Smooth muscle cell of bladder (primary cell): ENCODE measurements at places on chromosomes 6 and 20. TPM values are rescaled to one million over a fixed set of nuclear protein-coding genes. Genes with fewer than 3 reads are reported as not detected.

BPI gene
- total RNA-seq = not detected in 2 replicates

E2F1 gene
- 1.00 and 1.5 TPM in 2 replicates for total RNA-seq

ENPP3 gene
- 0.14 and 0.37 TPM in 2 replicates for total RNA-seq

MARCKS gene
- total RNA-seq = 74.1 and 114 TPM in 2 replicates

ADGRF1 gene
- total RNA-seq = not detected in 2 replicates

DCDC2 gene
- total RNA-seq = 0.09 and 0.14 TPM in 2 replicates

PKHD1 gene
- total RNA-seq = not detected in 2 replicates

SYCP2 gene
- total RNA-seq = 0.37 and 0.57 TPM in 2 replicates

TEAD3 gene
- total RNA-seq = 5.4 and 6.8 TPM in 2 replicates

NHSL1 gene
- 6.8 and 9.5 TPM in 2 replicates for total RNA-seq

PCSK2 gene
- under 0.01 TPM in 2 replicates for total RNA-seq

GOPC gene
- 44.4 and 51.6 TPM in 2 replicates for total RNA-seq

APCDD1L gene
- total RNA-seq = 7.0 and 14.1 TPM in 2 replicates

GPR6 gene
- not detected in 2 replicates for total RNA-seq

LGSN gene
- under 0.01 TPM in 2 replicates for total RNA-seq

CDH26 gene
- 0.14 and 0.18 TPM in 2 replicates for total RNA-seq

BHLHE23 gene
- total RNA-seq = not detected in 2 replicates

HMGN3 gene
- 23.7 and 26.3 TPM in 2 replicates for total RNA-seq

VSX1 gene
- not detected in 2 replicates for total RNA-seq

MICB gene
- 8.2 and 8.4 TPM in 2 replicates for total RNA-seq

MDFI gene
- 0.55 TPM in 1 of 2 replicates, not detected in the other for total RNA-seq

SLC17A1 gene
- not detected in 2 replicates for total RNA-seq

SNPH gene
- 10.4 and 11.8 TPM in 2 replicates for total RNA-seq

CDSN gene
- under 0.01 TPM in 1 of 2 replicates, not detected in the other for total RNA-seq

DTD1 gene
- total RNA-seq = 54.7 and 84.1 TPM in 2 replicates

CPXM1 gene
- 0.71 and 1.2 TPM in 2 replicates for total RNA-seq

GABRR1 gene
- not detected in 2 replicates for total RNA-seq

RREB1 gene
- 12.1 and 14.3 TPM in 2 replicates for total RNA-seq

NRSN1 gene
- not detected in 2 replicates for total RNA-seq

NOP56 gene
- 118 and 160 TPM in 2 replicates for total RNA-seq

RFX6 gene
- total RNA-seq = not detected in 2 replicates

TNFAIP3 gene
- total RNA-seq = 8.7 and 13.3 TPM in 2 replicates

TINAG gene
- total RNA-seq = not detected in 2 replicates

CBLN4 gene
- not detected in 2 replicates for total RNA-seq

RIMS1 gene
- total RNA-seq = 0.14 and 0.28 TPM in 2 replicates

PCMT1 gene
- total RNA-seq = 63.0 and 74.7 TPM in 2 replicates

BMP5 gene
- under 0.01 and 2.1 TPM in 2 replicates for total RNA-seq

ETV7 gene
- total RNA-seq = 0.83 and 0.85 TPM in 2 replicates

CCR6 gene
- total RNA-seq = not detected in 2 replicates

PLCB1 gene
- total RNA-seq = 50.3 and 52.3 TPM in 2 replicates

PLA2G7 gene
- total RNA-seq = 0.09 TPM in 1 of 2 replicates, not detected in the other

IYD gene
- total RNA-seq = not detected in 2 replicates

MEP1A gene
- total RNA-seq = not detected in 2 replicates

HSPA1L gene
- 1.7 and 1.9 TPM in 2 replicates for total RNA-seq

FRMD1 gene
- total RNA-seq = not detected in 2 replicates

RIPOR3 gene
- total RNA-seq = 21.7 and 37.7 TPM in 2 replicates

RNGTT gene
- 13.5 and 14.4 TPM in 2 replicates for total RNA-seq

TGM3 gene
- total RNA-seq = 0.18 TPM in 1 of 2 replicates, not detected in the other

SULF2 gene
- total RNA-seq = 17.5 and 28.3 TPM in 2 replicates

ZNF133 gene
- total RNA-seq = 23.8 and 25.3 TPM in 2 replicates

PPIL1 gene
- 20.1 and 27.1 TPM in 2 replicates for total RNA-seq

CYP24A1 gene
- 0.28 and 0.85 TPM in 2 replicates for total RNA-seq

MUCL3 gene
- not detected in 2 replicates for total RNA-seq

WFDC10B gene
- total RNA-seq = 0.14 TPM in 1 of 2 replicates, not detected in the other

TTBK1 gene
- not detected in 2 replicates for total RNA-seq

MYLK2 gene
- total RNA-seq = under 0.01 TPM in 1 of 2 replicates, not detected in the other

OOEP gene
- not detected in 2 replicates for total RNA-seq
